CD14-positive monocyte (primary cell): ENCODE measurements at places on chromosomes 5 and 9.

- peak; percentile 10 for DNase-seq
These were observed 1952.6 kb downstream of the MAT2B start for GRCh38 chr5:165457859-165458481.

- no peak for DNase-seq
These were observed 266.3 kb downstream of the RAB3C start for GRCh38 chr5:58849223-58849622.

DNA sequence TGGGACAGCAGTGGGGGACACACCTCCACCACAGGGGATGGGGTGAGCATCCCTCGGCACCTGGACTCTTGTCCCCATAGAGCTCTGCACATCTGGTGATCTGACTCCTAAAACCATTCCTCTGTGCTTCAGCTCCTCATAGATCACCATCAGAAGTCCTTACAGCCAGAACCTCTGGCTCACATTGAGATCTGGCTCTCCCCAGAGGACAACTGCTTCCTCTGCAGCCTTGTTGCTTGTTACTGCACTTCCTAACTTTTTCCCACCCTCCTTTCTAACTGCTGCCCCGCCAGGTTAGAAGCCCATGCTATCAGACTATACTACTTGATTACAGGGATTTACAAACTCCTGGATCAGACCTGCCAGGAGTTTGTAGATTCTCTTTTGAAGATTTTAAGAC lies 64.5 kb downstream of the ARSB start:
- DNase-seq: no peak

- no peak for DNase-seq
These were observed 46.4 kb upstream of the CHD1 start for GRCh38 chr5:98975223-98975622.

DNA sequence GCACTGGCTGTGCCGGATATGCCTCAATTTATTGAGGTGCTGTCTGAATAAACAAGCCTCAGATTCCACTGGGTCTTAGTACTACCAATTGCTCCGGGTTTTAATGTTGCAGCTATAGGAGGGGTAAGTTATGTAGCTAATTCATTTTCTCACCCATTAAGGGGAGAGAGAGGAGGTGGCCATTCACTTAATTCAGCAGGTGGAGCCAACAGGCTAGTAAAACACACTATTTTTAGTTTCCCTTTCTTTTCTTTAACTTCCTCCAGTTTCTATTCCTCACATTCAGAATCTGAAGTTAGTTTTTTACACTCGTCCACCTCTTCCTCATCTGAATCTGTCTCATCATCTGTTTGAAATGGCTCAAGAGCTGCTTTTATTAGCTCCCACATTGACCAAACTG lies 105.6 kb upstream of the CDH10 start:
- DNase-seq: no peak

- no peak for DNase-seq
These were observed 90.2 kb upstream of the ATG10 start for GRCh38 chr5:81881595-81881994.
